Activated CD4-positive, alpha-beta memory T cell treated with anti-CD3 and anti-CD28 coated beads, Interleukin-2, amount 10 ng/mL, durations not matched to agents 7 days and 5 days (primary cell): ENCODE measurements at places on chromosomes 5 and 9. TPM values are rescaled to one million over a fixed set of nuclear protein-coding genes. Genes with fewer than 3 reads are reported as not detected.
A peak's percentile ranks its signal among the peaks of the same experiment; 100 is the strongest.

- no peak for DNase-seq
Measured at GRCh38 chr5:113039934-113040285, 63.3 kb downstream of the DCP2 start.

GRCh38 chr5:75558221-75558620 is 46.5 kb downstream of the POLK start:
- no peak for DNase-seq

- DNase-seq = no peak
Measured at GRCh38 chr5:157270771-157271170, 4.8 kb downstream of the CYFIP2 start.

DNA sequence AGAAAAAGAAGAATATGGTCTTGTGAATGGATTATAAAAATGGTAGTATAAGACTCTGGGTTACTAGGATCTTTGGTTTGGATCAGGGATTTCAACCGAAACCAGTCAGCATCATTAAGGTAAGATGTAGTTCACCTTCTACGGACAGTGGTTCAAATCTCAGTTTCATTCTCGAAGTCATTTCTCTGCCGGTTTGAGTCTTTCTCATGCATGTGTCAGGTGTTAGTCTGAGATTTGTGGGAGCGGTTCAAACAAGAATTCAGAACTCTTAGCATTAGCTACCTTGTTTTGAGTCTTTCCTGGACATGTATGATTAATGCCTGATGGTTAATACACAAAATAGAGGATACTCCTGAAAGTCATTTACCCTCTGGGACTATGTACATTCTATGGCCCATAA is 735.9 kb upstream of the NUDT12 start:
- DNase-seq = no peak

- DNase-seq = no peak
Measured at GRCh38 chr9:131714161-131714646, 25.7 kb downstream of the RAPGEF1 start.

- no peak for DNase-seq
Measured at GRCh38 chr5:140631036-140631417, 1.9 kb downstream of the CD14 start.

DNA sequence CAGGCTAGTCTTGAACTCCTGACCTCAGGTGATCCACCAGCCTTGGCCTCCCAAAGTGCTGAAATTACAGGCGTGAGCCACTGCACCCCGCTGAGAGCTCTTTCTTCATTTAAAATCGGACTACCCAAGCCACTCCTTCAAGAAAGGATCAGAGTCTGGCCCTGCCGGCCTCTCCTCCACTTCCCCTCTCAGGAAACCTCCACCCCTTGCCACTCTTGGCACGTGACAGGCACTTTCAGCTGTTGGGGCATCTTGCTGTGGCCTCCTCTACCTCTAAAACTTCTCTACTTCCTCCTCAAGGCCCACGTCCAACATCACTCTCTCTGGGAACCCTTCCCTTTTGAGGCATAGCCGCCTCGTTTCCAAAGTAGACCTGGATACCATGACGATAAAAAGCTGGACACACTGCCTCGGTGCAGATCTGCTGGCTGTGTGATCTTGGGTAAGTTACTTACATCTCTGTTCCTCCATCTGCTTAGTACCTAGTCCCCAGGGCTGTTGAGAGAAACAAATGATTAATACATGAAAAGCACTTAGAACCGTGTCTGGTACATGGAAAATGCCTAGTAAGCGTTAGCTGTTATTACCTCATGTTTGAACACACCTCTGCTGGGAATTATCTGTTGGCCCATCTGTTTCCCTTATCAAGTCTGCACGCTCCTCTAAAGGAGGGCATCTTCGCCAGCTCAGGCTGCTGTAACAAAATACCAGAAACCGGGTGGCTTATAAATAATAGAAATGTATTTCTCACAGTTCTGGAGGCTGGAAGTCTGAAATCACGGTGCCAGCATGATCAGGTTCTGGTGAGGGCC is 55.3 kb downstream of the SMIM23 start:
- DNase-seq = no peak

- no peak for DNase-seq
Measured at GRCh38 chr9:89368978-89369377, 50.7 kb downstream of the SECISBP2 start.

- no peak for DNase-seq
Measured at GRCh38 chr9:96333958-96334357, 32.0 kb upstream of the HSD17B3 start.

- DNase-seq = peak; percentile 89
Measured at GRCh38 chr5:160467555-160468362, 46.1 kb downstream of the PTTG1 start.

DNA sequence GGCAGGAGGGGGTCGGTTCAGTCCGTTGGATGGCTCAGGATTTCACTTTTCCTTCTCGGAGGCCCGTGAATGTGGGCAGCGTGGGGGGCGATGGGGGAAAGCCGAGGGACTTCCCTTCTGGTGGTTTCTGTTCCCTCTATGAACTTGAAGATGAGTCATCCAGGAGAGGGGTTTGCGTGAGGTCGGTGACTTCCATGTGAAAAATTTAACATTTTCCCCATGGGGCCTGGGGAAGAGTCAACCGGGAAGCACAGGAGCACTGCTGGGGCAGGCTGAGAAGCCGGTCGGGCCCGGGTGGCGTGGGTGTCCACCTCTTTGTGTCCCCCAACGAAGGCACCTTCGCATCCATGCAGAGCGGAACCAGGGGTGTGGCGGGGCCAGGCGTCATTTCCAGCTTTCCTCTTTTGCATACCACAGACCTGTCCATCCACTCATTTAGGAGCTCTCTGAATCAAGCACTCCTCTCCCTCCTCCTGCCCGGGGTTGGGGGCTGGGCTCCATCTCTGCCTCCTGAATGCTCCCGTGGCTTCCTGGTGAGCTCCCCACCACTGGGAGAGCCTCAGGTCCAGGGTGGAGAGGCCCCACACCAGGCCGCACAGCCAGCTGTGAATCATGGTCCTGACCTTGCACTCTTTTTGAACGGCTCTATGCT is 68.4 kb downstream of the ANKRD33B start:
- peak; percentile 71 for DNase-seq

- no peak for DNase-seq
Measured at GRCh38 chr9:130356033-130356432, 88.7 kb upstream of the ASS1 start.

- no peak for DNase-seq
Measured at GRCh38 chr9:137367506-137368430, 55.2 kb downstream of the EXD3 start.

- no peak for DNase-seq
Measured at GRCh38 chr5:127959152-127959764, 124.3 kb upstream of the SLC12A2 start.

GRCh38 chr5:136337788-136338187 is 27.6 kb downstream of the TRPC7 start:
- DNase-seq = no peak

DNA sequence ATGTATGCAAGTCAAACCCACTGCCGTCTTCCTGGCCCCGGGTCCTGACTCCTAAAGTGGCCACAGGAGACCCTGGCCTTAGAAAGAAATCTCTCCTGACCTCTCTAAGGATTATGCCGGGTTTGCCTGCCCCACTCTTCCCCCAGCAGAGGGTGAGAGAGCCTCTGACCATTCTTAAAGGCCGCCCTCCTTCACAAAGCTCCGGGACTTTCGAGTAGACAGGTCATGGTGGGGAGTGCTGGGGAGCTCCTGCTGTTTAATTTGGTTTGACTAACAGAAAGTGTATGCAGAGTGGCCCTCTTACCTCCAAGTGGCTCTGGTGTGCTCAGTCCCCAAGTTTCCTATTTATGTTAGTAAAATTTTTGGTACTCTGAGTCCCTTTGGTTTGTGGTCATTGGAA is 111.8 kb downstream of the LRRC70 start:
- DNase-seq = no peak

DNA sequence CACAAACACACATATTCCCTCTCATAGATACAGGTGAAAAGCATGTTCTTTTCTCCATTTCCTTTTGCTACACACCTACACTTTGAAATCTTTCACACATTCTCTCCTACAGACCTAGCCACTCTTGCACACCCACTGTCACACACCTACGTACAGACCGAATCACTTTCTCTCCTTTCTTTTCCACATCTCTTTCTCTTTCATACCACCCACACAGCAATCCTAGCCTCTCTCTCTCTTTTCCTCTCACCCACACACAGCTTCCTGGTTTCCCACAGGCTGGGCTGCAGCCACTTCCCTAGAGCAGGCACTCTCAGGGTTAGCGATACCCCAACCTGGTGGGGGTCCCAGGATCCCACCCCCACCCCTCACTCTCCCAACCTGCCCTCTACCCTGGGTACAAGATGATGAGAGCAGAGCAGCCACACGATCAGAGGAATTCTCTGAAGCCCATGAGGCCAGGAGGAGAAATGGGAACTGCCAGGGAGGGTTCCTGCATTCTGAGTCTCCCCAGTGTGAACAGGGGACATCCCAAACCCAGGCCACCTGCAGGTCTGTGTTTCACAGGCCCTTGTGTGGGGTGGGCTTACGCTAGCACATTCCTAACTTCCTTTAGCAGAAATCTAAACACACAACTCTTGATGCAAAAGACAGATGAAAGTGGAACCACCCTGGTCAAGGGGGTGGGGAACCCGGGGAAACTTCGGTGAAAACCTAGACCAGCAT is 17.1 kb upstream of the SYNPO start:
- DNase-seq = no peak

DNA sequence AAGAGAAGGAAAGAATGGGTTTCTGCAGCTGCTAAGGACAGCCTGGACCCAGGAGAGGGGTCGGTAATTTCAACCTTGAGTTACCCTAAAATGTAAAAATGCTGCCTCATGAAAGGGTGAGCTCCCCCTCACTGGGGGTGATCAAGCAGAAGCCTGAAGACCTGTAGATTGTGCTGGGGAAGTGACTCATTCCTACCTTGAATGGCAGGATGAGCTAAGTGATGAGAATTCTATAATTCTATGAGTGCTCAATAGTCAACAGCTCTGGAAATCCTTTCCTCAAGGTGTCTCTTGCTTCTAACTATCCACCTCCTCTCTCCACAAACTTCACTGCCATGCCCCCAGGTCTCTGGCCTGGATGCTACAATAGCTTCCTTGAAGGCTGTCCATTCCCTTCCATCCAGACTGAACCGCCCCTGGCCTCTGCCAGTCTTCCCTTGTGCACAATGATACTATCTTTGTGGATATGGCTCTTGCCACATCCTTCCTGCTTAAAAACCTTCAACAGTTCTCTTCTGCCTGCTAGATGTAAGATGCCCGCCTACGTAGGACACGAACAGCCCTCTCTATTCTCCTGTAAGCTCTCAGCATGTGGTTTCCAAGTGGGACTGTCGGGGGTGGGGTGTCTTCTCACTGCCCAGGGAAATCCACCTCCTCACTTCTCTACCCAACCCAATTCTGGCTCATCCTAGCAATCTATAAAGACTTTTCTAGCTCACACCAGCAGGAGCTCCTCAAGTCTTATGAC is 50.6 kb downstream of the PTPN3 start:
- peak; percentile 32 for DNase-seq

GRCh38 chr5:56330806-56331205 is 97.7 kb upstream of the ANKRD55 start:
- no peak for DNase-seq

- DNase-seq = no peak
Measured at GRCh38 chr5:32889078-32889477, 178.0 kb downstream of the NPR3 start.

DNA sequence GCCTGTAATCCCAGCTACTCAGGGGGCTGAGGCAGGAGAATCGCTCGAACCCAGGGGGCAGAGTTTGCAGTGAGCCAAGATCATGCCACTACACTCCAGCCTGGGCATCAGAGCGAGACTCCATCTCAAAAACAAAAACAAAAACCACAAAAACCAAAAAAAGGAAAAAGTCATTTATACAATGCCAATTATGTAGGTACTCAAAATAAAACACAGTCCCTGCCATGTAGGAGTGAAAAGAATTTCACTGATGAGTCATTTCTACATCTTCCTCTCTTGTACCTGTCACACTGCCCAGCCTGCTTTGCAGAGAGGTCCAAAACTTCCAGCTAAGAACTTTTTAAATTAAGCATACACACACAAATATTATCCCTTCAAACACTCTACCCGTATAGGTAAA is 215.8 kb downstream of the EPB41L4A start:
- no peak for DNase-seq

DNA sequence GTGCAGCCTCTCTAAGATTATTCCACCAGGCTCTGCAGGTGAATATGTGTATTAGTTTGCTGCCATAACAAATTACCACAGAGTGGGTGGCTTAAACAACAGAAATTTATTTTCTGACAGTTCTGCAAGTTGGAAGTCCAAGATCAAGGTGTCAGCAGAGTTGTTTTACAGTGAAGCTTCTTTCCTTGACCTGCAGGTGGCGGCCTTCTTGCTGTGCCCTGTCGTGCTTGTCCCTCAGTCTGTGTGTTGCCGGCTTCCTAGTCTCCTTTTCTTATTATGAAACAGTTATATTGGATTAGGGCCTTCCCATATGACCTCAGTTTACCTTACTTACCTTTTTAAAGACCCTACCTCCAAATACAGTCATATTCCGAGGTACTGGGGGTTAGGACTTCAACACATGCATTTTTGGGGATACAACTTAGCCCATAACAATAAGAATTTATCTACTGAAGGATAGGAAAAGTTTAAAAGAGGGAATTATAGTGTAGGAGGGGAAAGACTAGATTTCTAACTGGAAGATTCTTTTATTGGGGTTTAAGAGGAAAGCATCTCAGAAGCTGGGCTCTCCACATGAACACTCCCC is 97.4 kb downstream of the OSTF1 start:
- peak; percentile 62 for DNase-seq

DNA sequence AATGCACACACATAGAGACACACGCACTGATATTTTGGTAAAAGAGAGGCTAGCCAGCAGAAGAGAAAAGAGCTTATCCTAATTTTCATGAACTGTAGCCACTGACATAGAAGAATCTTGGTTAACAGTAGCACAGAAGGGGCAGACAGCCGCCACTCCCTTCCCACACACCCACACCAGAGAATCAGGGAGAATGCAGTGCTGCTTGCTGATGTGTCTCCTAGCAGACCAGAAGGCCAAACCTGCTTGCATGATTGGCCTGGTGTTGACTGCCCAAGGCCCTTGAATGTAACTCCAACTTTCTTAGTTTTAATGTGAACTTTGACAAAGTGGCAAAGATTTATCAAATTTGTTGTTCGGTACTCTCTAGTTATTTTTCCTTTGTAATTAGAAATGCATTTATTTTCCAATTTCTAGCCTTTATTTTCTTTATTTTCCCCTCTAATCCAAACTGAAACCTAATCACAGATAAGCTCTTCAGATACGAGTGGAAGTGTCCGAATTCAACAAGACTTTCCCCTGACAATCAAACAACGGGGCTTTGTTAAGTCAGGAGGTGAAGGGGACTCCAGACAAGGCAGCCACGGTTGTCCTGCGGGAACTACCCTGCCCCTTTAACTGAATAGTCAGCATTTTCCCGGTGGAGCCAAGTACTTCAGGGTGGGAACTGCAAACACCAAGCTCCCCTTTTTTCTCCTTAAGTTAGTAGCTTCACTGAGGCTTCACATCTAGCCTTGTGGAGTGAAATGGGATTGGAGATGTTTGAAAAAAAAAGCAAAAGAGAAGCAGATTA is 81.9 kb upstream of the CTSL start:
- DNase-seq = no peak

The ENTREP1 gene
- not detected for total RNA-seq

The CNTNAP3 gene
- not detected for total RNA-seq

The CARD6 gene
- total RNA-seq = 4.6 TPM

The TNFAIP8 gene
- total RNA-seq = 163 TPM

The SLC2A6 gene
- total RNA-seq = 2.0 TPM

The DIPK1B gene
- 0.15 TPM for total RNA-seq

The SARDH gene
- 0.88 TPM for total RNA-seq

The PCDH12 gene
- total RNA-seq = 2.0 TPM
